SW480 (cell line): ENCODE measurements at places on chromosomes 5 and 9.

GRCh38 chr9:108579757-108580439 is 275.9 kb downstream of the ACTL7B start:
- peak; percentile 100 for DNase-seq

DNA sequence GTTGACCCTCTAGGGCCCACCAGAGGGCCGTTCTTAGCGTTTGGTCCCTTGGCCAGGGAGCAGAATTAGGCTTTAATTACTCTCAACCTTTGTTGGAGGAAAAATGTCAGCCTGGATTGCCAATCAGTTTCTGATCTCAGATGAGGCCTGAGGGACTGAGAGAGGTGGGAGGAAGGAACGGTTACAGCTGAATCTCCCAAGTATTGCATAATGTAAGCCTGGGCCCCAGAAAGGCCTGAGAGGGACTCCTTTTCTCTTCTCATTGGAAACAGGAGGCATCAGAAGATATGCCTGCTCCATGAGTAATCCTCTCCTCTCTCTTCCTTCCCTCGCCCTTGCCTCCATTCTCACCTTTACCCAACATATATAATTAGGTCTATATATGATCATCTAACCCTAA is 105.7 kb downstream of the INSYN2B start:
- no peak for DNase-seq

DNA sequence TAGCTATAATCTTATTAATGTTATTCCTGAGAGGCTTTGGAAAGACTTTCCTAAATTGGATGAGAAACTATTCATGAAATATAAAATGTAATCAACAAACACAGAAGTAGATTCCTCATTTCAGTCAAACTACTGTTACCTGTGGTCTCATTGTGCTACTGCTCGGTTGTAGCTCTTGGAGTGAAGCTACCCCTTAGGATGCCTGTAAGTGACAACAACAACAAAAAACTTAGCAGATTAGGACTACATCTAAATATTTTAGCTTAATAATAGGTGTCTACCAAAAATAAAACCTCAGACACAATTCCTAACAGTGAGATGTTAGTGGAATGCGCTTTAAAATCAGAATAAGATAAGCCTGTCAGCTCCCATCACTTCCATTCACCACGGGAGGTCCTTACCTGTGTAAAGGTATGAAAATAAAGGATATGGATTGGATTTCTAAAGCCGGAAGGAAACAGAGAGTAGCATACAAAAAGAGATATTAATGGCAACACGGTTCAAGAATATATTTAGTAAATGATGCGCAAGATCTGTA is 369.2 kb downstream of the OSTF1 start:
- no peak for DNase-seq

GRCh38 chr9:10443181-10443867 is 169.5 kb downstream of the PTPRD start:
- DNase-seq = no peak

- no peak for DNase-seq
These were observed 67.2 kb downstream of the CDH18 start for GRCh38 chr5:19920761-19921160.

- peak; percentile 58 for DNase-seq
These were observed at the start of gene SPATA6L for GRCh38 chr9:4666042-4666699. SPATA6L (minus strand) TSS chr9:4666480; CDS start chr9:4666250, 230 bp downstream.

DNA sequence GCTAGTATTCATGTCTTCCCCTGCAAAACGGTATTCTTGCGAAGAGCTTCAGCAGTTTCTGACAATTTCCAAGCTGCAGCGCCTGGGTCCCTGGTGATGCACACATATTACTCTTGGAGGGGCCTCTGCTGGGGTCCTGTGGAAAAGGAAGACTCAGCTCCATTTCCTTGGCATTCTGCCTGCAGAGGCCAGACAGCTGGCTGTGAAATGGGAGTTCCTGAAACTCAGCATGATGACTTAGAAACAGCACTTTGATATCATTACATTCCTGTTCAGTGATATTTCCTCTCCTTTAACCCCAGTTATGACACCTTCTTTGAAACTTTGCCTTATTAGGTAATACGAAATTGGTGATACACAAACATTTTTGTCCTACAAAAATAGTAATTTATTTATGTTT is 98.5 kb downstream of the APBA1 start:
- DNase-seq = no peak

- no peak for DNase-seq
These were observed 78.5 kb downstream of the ZNF618 start for GRCh38 chr9:113954591-113954990.

GRCh38 chr5:106086352-106086751 is 1584.4 kb downstream of the EFNA5 start:
- no peak for DNase-seq

- peak; percentile 36 for DNase-seq
These were observed at the start of gene NKD2 for GRCh38 chr5:1008451-1009358. NKD2 (plus strand) TSS chr5:1008802; CDS start chr5:1009058, 256 bp downstream.

- DNase-seq = no peak
These were observed 38.9 kb downstream of the MTMR12 start for GRCh38 chr5:32273821-32274220.

DNA sequence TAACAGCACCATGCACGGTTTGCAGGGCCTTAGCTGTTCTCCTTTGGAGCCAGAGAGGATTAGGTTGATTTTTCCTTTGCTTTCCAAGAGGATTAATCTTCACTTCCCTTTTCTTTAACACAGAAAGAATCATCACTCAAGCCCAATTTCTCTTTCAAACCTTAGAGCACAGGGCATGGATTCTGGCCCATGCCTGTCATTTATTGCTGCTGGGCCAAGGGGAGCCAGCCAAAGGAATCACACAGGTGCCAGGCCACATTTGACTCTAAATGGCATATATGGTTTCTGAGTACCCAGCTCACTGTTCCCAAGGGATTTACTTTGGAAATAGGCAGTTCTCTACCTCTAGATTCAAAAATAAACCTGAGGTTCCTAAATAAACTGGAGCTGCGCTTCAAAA is 58.3 kb downstream of the FBXL7 start:
- DNase-seq = no peak

DNA sequence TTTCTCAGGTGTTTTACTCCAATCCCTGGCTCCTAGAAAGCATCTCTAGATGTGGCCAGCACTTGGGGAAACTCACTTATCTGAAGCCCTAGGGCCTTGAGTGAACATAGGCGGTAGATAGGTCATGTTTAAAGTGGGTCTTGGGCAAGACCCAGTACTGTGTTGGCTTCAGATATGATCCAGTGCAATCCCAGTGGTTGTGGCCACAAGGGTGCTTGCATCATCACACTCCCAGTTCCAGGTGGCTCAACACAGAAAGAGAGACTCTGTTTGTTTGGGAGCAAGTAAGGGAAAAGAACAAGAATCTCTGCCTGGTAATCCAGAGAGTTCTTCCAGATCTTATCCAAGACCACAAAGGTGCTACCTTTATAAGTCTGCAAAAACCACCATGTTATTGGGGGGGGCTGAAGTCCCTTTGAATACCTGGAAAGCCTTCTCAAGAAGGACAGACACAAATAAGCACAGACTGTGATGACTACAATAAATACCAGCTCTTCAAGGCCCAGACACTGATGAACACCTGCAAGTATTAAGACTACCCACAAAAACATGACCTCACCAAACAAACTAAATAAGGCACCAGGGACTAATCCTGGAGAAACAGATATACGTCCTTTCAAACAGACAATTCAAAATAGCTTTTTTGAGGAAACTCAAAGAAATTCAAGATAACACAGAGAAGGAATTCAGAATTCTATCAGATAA is 114.7 kb downstream of the LURAP1L start:
- no peak for DNase-seq

DNA sequence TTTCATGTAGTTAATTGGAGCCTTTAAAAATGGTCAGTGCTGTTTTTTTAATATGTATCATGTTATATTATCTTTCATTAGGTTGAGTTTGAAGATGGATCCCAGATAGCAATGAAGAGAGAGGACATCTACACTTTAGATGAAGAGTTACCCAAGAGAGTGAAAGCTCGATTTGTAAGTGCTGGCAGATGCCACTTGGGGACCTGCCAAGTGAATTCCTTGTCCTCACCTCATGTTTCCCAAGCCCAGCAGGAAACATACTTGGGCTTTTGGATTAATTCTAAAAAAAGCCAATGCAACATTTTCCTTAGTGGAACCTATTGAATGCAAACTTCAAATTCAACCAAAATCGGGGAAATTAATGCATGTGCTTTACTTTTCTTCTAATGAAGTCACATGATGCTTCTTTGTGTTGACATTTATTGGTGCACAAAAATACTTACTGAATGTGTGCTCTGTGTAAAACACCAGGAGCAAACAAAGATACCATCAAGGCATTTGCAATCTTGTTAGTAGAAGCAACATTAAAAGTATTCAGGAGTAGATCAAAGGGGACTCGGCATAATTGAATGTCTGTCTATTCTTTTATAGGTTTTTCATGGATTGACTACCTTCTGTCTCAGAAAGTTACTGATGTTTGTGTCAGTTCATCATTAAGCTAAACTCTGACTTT is 412.1 kb downstream of the KDM4C start:
- no peak for DNase-seq

GRCh38 chr9:113309204-113309813 is 6.1 kb upstream of the RNF183 start:
- peak; percentile 50 for DNase-seq

DNA sequence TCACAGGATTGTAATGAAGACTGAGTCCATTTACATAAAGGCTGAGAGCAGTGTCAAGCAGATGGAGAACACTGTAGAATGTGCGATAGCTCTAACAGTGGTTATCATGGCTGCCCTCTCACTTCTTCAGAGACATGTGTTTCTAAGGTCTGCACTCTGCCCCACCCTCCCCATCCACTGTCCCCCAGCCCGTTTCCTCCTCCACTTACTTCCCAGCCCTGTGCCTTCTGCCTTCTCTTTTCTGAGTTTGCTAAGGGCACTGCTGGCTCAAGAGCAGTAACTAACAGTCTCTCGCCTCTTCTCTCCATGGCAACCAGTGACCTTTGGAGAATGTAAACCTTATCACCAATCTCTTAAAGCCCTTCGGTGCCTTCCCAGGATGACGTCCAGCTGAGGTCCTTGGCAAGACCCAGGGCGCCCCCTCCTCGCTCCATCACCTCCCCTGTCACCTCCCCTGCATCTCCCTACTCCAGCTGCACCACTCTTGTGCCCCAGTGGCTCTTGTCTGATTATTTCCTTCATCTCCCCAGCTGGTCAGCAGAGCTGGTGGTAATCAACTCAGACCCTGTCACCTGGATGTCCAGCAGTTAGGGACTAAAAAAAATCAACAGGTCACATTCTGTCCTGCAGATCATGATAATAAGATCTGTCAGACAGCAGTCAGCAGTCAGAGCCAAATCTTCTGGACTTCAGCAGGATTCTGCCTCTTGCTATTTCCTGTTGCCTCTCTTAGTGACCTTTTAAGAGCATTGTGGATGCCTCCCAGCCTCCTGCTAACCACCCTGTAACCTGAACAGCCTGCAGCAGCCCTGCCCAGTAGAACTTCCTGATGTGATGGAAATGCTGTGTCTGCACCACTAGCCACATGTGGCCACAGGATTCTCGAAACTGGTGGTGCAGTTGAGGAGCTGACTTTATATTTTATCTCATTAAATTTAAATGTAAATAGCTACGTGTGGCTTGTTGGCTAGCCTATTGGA is 9.0 kb downstream of the FXN start:
- no peak for DNase-seq

- no peak for DNase-seq
These were observed 19.7 kb downstream of the C6 start for GRCh38 chr5:41193456-41194205.

GRCh38 chr5:83281176-83281575 is 190.4 kb upstream of the VCAN start:
- DNase-seq = no peak

DNA sequence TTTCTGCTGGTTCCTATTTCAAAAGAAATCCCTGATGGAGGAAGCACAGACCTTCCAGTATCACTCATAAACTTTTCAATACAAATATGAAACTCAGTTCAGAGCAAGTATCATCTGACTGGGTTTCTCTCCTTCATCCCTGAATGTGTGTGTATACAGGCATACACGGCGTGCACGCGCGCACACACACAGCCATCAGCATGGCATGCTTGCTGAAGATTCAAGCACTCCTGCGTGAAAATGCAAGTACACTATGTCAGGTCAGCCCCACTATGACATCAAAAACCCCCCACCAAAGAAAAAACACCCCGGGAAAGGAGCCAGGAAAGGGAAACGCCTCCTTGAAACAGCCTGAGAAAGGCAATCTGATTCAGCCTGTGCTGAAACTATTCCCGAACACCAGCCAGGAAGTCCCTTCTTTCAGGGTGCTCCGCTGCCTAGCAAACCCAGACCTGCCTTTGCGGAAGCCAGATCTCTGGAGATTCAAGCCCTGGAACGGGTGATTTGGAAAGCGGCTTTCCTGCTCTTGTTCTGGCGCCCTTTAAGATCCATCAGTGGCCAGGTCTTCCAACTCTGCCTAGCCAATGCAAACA is 831 bp downstream of the KLHL3 start:
- no peak for DNase-seq

DNA sequence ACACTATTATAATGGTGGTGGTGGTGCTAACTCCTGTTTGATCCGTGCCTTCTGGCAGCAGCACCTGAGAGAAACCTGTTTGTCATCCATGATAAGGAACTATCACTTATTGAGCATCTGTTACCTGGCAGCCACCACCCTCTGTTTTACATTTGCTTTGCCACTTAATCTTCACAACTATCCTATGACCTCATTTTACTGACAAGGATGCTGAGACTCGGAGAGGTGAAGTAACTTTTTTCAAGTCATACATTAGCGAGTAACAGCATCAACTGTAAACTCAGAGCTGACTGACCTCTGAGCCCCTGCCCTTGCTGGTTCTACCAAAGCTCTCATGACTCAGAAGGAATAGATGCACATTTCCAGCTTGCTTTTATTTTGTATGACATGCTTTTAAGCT is 81.1 kb downstream of the EGFLAM start:
- DNase-seq = no peak

GRCh38 chr5:158837908-158838307 is 261.8 kb downstream of the EBF1 start:
- DNase-seq = no peak

DNA sequence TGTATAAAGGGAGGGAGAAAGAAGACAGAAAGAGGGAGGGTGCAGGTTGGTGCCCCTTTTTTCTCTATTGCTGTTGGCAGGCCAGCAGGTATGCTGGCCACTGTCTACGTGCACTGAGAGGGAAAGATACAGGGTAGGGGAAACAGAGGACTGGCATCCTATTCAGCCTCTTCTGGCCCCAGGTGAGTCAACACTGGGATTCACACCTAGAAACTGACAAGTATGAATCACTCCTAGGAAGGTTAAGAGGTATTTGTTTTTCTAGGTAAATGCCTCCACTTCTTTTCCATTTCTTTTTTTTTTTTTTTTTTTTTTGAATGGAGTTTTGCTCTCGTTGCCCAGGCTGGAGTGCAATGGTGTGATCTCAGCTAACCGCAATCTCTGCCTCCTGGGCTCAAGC is 2.8 kb upstream of the UBAP1 start:
- DNase-seq = no peak

- no peak for DNase-seq
These were observed 7.9 kb upstream of the ANKDD1B start for GRCh38 chr5:75603371-75603770.

GRCh38 chr5:7872517-7873130 is 3.7 kb downstream of the MTRR start:
- DNase-seq = no peak
